COR-L47 (cell line): ENCODE measurements at places on chromosomes 4 and X.
A peak's percentile ranks its signal among the peaks of the same experiment; 100 is the strongest.

DNA sequence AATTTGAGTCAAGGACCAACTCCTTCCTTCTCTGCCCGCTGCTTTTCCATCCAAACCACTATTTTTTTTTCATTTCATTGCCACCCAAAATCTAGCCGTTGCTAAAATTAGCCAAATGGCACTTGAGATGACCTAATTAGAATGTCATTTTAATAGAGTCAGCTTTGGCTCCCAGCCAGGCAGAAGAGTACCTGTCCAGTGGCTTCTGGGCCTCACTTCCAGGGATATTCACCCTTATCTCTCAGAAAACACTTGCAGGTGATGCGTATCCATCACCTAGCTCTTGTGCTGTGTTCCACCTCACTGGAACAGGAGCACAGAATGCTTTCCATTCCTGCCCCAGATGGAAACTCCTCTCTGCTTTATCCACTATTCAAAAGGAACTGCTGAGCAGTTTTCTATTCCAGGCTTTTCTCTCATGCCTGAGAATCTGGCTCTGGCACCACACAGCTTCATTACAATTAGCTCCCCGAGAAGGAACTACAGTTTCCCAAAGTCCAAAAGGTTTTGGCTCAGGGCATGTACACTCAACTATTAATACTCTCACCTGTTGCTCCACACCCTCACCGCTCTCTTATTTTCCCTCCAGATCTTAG is 18.5 kb downstream of the MAGEA9B start:
- DNase-seq, result no peak

- peak; percentile 2 for DNase-seq
Observed at GRCh38 chrX:33128048-33128805, 83.1 kb downstream of the DMD start.

DNA sequence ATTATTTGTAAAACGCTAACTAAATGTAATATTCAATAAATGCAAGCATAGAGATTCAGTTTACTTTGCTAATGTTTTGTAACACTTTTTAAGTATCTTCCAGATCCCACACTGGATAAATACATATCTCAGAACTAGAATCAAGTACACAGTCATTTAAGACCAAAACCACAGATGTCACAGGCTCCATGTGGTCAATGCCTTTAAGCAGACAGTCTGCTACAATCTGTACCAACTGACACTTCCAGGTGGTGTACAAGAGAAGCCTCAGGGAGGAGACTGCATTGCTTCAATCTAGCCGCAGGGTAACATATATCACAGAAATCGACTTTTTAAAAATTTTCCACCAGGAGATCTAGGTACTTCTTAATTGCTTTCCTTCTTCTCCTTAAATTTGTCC is 229.6 kb upstream of the DIAPH2 start:
- no peak for DNase-seq

GRCh38 chr4:40825014-40825838 is 75.5 kb downstream of the NSUN7 start:
- no peak for DNase-seq

GRCh38 chr4:101973361-101973760 is 182.8 kb downstream of the BANK1 start:
- DNase-seq, result no peak

GRCh38 chrX:54248309-54248708 is 65.3 kb upstream of the FAM120C start:
- DNase-seq, result peak; percentile 0

DNA sequence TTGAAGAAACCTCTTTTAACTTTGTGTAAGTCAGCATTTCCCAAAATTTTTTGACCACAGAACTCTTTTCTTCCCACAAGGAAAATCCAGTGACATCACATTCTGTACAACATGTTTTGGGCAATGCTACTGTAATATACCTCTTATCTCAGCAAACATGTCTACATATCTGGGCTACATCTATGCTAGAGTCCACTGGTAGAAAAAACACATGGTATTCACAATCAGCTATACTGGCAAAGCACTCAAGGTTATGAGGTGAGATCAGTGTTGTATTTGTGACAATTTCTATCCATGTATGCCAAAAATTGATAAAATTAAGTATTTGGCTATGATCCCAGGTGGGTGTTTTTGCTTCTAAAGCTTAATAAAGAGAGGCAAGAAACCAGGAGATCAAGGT is 98.0 kb downstream of the ATP11C start:
- no peak for DNase-seq

DNA sequence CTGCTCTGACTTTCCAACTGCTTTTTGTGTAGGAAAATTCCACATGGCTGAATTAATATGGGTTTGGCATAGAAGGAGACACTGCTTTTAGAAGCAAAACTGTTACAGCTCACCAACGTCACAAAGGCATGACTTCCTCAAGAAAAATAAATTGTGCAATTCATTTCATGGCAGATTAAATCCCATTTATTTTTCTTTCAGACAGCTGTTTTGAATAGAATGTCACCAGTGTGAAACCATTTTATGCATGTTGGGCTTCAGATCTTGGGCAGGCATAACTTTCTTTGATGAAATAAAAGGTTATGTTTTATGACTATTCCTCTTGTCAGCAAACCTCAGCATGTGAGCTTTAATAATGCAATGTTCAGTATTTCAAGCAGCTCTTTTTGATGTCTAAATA is 542.8 kb downstream of the GALNTL6 start:
- no peak for DNase-seq

DNA sequence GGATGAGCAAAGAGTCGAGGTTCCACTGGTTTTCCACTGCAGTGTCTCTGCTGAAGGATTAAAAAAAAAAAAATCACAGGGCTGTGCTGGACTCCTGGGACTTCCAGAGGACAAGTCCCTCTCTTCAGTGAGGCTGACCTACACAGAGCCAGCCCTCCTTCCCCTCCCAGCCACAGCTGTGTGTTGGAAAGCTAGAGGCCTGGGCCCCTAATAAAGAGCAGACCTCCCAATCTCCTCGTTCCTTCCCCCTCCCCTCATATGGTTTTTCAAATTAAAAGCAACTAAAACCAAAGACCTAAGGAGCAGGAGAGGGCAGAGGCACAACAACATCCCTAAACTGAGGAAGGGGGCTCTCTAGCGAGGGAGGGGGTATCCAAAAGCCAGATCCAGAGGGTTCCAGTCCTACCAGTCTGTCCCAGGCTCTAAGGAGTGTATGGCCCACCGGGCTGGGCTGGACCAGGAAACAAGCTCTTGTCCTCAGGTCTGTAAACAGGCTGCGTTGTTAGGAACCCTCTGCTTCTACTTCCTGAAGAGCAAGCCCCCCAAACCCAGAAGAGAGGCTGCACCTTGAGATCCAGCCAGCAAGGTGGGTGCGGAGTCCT is 4.0 kb upstream of the PDGFRA start:
- no peak for DNase-seq

GRCh38 chr4:47106561-47106960 is 75.2 kb downstream of the GABRB1 start:
- DNase-seq, result no peak

DNA sequence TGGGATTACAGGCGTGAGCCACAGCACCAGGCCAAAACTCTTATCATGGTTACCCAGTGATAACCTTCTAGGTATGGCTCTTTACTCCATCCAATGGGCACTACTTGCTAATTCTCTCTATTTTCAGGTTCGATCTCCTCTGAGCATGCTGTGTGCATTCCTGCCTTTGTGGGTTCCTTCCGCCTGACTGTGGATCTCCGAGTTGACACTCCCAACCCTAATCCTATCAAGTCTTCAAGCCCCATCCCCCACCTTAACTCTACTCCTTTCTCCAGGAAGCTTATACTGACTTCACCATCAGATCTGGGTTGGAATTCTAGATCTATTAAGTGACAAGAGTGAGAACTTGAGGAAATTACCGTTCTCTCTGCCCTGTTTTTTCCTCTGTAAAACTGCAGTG is 64.6 kb downstream of the ZAR1 start:
- no peak for DNase-seq

DNA sequence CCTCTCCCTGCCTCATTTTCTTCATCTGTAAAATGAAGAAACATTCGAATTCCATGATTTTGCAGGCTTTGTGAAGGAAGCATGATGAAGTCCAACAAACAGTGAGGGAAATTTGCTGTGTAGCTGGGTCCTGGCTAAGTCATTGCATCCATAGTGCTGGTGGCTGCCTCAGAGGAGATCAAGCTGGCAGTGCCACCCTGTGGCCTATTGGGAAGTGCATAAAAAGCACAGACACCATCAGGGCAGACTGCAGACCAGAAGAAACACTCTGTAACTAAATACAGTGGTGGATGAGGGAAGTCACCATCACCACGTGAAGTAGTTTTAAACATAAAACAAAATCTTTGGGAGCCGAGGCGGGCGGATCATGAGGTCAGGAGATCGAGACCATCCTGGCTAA is 40.7 kb upstream of the DDX3X start:
- DNase-seq, result no peak

- no peak for DNase-seq
Observed at GRCh38 chr4:142809559-142809958, 36.5 kb downstream of the INPP4B start.

- DNase-seq, result no peak
Observed at GRCh38 chr4:146098397-146098796, 77.1 kb upstream of the LSM6 start.
